MG63 (cell line): ENCODE measurements at places on chromosomes 2 and 18. TPM values are rescaled to one million over a fixed set of nuclear protein-coding genes. Genes with fewer than 3 reads are reported as not detected.
A peak's percentile ranks its signal among the peaks of the same experiment; 100 is the strongest.

DNA sequence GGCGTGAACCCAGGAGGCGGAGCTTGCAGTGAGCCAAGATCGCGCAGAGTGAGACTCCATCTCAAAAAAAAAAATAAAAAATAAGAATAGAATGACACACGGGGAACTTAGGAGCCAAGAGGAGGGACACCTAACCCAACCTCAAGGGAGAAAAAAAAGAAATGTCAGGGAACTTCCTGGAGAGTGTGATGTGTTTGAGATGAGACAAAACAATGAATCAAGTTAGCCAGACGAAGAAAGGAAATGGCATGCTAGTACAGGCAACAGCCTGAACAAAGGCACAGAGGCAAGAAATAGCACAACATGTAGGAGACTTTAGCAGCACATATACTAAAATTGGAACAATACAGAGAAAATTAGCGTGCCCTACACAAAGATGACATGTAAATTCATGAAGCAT lies 36.7 kb upstream of the PAPOLG start:
- DNase-seq: no peak

GRCh38 chr2:171723716-171724683 lies 36.7 kb downstream of the DYNC1I2 start:
- peak; percentile 39 for DNase-seq

DNA sequence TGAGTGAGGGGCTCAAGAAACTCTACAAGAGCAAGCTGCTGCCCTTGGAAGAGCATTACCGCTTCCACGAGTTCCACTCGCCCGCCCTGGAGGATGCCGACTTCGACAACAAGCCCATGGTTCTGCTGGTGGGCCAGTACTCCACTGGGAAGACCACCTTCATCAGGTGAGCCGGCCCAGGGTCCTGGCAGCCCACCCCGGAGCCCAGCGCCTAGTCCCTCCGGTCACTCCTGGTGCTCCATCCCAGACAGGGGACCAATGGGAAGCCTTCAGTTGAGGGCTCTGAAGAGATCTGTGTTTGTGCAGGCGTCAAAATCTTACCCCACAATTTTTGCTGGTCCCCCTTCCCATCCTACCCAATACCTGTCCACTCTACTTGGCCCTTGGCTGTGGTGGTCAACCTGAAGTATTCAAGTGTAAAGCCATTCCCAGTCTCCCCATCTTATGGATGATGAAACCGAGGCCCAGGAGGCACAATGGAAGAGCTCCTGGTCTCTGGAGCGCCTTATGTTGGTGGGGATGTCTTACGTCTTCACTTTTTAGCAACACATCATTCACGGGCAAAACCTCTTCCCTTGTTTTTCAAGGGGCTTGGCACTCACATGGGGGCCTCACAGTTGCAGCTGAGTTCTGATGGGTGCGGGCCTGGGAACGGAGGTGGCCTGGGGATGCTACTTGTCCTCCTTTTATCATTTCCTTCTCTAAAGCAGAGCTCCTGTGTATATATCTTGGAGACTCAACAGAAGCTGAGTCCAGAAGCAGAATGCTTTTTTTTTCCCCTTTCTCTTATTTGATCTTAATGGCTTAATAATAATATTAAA lies 941 bp downstream of the EHD3 start:
- DNase-seq: no peak

GRCh38 chr2:156219491-156220100 lies 112.9 kb downstream of the NR4A2 start:
- DNase-seq: no peak

DNA sequence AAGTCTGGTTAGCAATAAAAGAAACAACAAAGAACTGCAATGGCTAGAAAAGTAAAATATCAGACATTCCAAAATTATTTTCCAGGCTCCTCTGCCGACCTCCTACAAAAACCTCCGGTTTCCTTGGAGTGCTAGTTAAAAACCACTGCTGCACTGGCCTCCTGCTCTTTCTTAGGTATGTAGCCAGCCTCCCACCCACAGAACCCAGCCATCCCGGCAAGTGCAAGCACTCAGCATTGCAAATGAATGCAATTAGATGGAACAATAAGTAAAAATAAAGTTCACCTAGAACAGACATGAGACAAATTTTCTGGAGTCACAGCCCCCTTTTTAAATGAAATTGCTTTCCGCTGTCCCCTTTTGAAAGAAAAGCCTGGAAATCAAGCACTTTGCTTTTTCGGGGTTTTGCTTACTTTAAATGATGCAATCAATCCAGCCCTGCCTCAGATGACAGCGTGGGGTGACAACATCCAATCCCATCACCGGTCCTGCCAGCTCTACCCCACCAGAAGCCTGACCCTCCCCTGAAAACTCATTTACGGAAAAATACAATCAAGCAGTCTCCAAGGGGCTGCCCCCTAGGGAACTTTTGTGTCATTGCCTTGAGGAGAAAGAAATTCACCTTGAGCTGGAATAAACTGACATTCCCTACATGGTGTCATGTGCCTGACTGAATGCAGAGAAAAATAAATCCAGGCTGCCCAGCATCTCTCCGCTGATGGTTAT lies 199.8 kb downstream of the EPHA4 start:
- DNase-seq: no peak

- no peak for DNase-seq
Observed at GRCh38 chr2:144010096-144010836, 509.7 kb downstream of the ZEB2 start.

DNA sequence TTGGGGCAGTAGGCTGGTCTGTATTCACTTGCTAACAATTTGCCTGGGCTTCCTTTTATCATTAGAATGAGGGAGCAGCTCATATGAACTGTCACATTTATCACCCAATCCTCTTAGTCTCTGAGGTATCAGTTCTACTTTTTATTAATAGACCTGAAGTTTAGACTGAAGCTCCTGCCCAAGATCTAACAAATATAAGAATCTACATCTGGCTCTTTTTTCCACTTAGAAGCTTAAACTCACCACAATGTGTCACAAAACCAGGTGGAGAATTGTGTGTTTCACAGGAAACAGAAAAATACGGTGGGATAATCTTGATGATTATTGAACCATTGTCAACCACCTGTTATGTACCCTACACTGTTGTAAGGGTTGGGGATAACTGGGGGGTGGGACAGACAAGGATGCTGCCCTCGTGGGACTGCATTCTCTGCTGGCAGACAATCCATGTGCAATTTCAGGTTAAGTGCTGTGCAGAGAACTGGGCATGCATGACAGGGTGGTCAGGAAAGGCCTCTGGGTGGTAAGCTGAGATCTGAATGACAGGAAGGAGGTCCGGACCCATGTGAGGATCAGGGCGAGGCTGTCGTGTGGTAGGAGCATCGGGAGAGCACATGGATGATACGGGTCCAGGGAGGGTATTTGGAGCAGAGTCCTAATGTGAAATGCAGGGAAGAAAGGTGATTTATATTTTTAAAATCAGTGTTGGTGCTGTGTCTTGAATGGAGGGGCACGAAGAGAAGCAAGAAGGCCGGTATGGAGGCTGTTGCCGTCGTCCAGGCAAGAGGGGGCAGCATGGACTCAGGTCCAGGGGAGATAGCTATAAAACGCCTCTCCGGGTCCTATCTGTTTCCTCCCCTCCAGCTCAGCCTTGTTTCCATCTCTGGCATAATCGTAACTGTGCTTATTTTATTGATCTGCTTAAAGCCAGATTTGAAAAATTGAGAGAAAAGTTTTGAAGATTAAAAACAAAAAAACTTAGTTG lies 17.6 kb downstream of the MYL12B start:
- DNase-seq: no peak

DNA sequence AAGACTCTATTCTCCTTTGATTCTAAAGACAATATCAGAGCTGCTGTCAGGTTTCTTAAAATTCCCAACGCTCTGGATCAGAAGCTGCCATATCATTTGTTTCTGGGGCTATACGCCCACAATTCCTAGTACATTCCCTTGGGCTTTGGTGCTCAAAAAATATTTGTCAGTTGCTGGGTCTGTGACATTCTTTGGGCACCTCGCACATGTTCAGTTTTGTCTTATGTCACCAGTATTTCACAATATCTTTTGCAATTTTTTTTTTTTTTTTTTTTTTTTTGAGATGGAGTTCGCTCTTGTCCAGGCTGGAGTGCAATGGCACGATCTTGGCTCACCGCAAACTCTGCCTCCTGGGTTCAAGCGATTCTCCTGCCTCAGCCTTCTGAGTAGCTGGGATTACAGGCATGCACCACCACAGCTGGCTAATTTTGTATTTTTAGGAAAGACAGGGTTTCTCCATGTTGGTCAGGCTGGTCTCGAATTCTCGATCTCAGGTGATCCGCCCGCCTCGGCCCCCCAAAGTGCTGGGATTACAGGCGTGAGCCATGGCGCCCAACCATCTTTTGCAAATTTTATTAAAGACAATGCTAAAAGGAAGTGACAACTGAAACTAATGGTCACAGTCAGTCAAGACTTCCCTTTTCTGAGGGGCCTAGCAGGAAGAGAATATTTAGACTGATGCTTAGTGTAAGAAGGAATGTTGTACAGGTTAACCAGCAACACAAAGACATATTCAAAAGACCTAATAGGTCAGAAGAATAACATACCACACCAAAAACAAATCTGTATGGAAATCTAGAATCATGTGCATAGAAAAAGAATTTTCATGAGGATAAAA lies 6.8 kb downstream of the ZNF397 start:
- DNase-seq: no peak

GRCh38 chr2:72883356-72883962 lies 3.7 kb upstream of the SPR start:
- DNase-seq: peak; percentile 26

DNA sequence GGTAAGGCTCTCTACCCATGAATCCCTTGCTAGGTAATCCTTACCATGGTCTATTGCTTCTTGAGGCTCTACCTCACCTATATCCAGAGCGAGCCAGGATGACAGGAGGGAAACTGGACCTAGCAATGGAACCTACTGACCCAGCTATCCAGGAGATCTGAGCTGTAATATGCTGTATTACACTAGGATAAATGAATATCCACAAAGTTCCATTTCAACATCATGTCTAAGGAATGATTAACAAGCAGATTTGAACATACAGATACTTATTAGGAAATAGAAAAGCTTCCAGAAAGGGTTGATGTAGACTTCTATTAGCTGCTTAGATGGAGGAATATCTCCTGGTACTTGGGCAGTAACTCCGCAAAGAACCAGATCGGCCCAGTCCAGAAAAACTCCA lies 110.1 kb downstream of the BAZ2B start:
- DNase-seq: no peak

- DNase-seq: no peak
Observed at GRCh38 chr18:46426021-46426678, 230.9 kb downstream of the LOXHD1 start.

The EFEMP1 gene
- 69.2 and 70.3 TPM in 2 replicates for total RNA-seq

The C2orf80 gene
- not detected in 2 replicates for total RNA-seq

The SERPINB4 gene
- not detected in 2 replicates for total RNA-seq

The PKDCC gene
- 24.0 and 36.0 TPM in 2 replicates for total RNA-seq
